ENCODE measurements at places on chromosomes 4 and X.

GRCh38 chrX:100647095-100647494, 3.1 kb downstream of the SRPX2 start:
- no peak for DNase-seq

DNA sequence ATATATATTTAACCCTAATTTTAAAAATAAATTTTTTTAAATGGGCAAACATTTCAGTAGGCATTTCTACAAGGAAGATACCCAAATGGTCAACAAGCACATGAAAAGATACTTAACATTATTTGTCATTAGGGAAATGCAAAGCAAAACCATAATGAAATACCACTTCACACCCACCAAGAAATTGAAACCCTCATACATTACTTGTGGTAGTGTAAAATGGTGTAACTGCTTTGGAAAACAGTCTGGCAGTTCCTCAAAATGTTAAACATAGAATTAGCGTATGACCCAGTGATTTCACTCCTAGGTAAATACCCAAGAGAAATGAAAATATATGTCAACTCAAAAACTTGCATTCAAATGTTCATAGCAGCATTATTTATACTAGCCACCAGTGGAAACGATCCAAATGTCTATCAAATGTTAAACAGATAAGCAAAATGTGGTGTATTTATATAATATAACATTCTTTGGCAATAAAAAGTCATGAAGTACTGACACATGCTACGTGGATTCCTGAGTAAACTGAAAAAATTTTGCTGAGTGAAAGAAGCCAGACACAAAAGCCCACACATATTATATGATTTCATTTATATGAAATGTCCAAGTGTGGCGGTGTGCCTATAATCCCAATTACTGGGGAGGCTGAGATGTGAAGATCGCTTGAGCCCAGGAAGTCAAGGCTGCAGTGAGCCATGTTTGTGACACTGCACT, 16.6 kb downstream of the TRIM2 start:
- no peak for DNase-seq

- DNase-seq, result no peak
These were observed 40.0 kb downstream of the SEPTIN11 start for GRCh38 chr4:76989391-76990061.

GRCh38 chr4:55524844-55525571, 21.7 kb downstream of the CLOCK start:
- no peak for DNase-seq

GRCh38 chr4:60088807-60089486, 1111.2 kb upstream of the ADGRL3 start:
- DNase-seq, result no peak

DNA sequence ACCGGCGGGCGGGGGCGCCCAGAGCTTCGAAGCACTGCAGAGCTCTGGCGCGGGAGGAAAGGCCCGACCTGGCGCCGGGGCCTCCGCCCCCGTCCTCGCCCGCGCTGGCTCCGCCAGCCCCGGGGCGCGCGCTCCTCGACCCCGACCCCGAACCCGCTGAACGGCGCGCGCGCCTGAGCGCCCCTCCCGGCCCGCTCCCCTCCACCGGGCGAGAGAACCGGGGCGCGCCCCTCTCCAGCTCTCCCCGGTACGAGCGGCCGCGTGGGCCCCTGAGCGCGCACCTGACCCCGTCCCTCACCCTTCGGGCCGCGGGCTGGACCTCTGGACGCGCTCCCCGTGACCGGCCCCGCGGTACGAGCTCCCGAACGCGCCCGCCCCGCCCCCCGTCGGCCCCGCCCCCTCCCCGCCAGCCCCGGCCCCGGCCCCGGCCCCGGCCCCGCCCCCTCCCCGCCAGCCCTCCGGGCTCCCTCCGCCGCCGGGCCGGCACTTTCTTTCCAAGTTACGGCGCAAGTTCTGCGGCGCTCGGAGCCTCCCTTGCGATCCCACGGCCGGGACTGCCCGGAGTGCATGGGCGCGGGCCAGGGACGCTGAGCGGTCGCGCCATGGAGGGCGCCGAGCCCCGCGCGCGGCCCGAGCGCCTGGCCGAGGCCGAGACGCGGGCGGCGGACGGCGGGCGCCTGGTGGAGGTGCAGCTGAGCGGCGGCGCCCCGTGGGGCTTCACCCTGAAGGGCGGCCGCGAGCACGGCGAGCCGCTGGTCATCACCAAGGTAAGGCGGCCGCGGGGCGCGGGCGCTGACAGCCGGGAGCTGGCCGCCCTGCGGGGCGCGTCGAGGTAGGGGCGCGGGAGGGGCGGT, at the start of gene SHROOM2:
Gene SHROOM2 (plus strand): TSS at position 486 of the 854 bp plus-strand sequence. CDS start 117 bp downstream, at position 603.
- DNase-seq, result no peak

GRCh38 chr4:1177274-1178141, 5.1 kb upstream of the SPON2 start:
- no peak for DNase-seq

Measured in RPMI8226 (cell line).